ENCODE measurements at places on chromosomes 13 and 19. TPM values are rescaled to one million over a fixed set of nuclear protein-coding genes. Genes with fewer than 3 reads are reported as not detected.

Gene SAE1
- total RNA-seq = 209 TPM

Gene MADCAM1
- 0.07 TPM for total RNA-seq

Gene ZNF284
- total RNA-seq = 2.9 TPM

Gene C3
- 0.27 TPM for total RNA-seq

Gene HSPH1
- total RNA-seq = 118 TPM

Gene EFNA2
- total RNA-seq = not detected

Gene PDE4A
- total RNA-seq = 5.7 TPM

Gene RNF17
- not detected for total RNA-seq

Gene OR4F17
- total RNA-seq = not detected

Gene ADGRE3
- total RNA-seq = not detected

Gene GJB2
- total RNA-seq = not detected

Gene ZSCAN1
- total RNA-seq = not detected

Gene CD177
- total RNA-seq = not detected

Gene RDH8
- total RNA-seq = not detected

Gene HCST
- not detected for total RNA-seq

Gene ACP7
- 0.27 TPM for total RNA-seq

Gene LILRB1
- not detected for total RNA-seq

Gene UBE2S
- total RNA-seq = 110 TPM

Gene CEACAM5
- total RNA-seq = not detected

Gene IGLON5
- not detected for total RNA-seq

Gene URAD
- total RNA-seq = not detected

Gene PRRG2
- total RNA-seq = 3.1 TPM

Gene TMEM59L
- 0.14 TPM for total RNA-seq

Gene PSG2
- not detected for total RNA-seq

Gene NKPD1
- total RNA-seq = under 0.01 TPM

Gene TRAPPC2B
- 9.3 TPM for total RNA-seq

Gene HCN2
- 0.36 TPM for total RNA-seq

Gene NMRK2
- not detected for total RNA-seq

Gene PLIN4
- under 0.01 TPM for total RNA-seq

Gene VSIG10L
- total RNA-seq = 0.29 TPM

Gene FGF22
- not detected for total RNA-seq

Gene ERICH4
- total RNA-seq = not detected

Gene CRLF1
- not detected for total RNA-seq

Gene CNOT3
- total RNA-seq = 19.6 TPM

Gene SIAH3
- not detected for total RNA-seq

Gene KLF5
- total RNA-seq = 1.6 TPM

Gene CGB1
- not detected for total RNA-seq

Gene C19orf67
- not detected for total RNA-seq

Gene CNMD
- not detected for total RNA-seq

Gene IQCN
- 0.40 TPM for total RNA-seq

Gene ZNF536
- total RNA-seq = not detected

Gene HIPK4
- total RNA-seq = not detected

Gene FREM2
- not detected for total RNA-seq

Gene VN1R4
- not detected for total RNA-seq

Gene TPGS1
- 21.2 TPM for total RNA-seq

Gene CYP4F8
- not detected for total RNA-seq

Gene CGB3
- not detected for total RNA-seq

Gene CEACAM3
- not detected for total RNA-seq

Gene CATSPERD
- not detected for total RNA-seq

Gene PLVAP
- 3.6 TPM for total RNA-seq

Gene CTXN1
- total RNA-seq = 11.0 TPM

Gene S1PR4
- 0.27 TPM for total RNA-seq

Data from thoracic aorta endothelial cell (primary cell).